Thyroid gland (tissue), 4 donors: ENCODE measurements at places on chromosomes 13 and 19.
A peak's percentile ranks its signal among the peaks of the same experiment; 100 is the strongest.

- no peaks in the 10 kb centered on the region for H3K36me3 ChIP-seq
- H3K4me1 ChIP-seq, result peaks cover 82% of the 10 kb centered on the region
- no peak overlapping the region for H3K4me3 ChIP-seq
- H3K27ac ChIP-seq, result peak overlapping the region; percentile 67
- DNase-seq, result no peak
Measured at GRCh38 chr19:5953030-5953589, 24.8 kb downstream of the RANBP3 start.

GRCh38 chr19:54729416-54730188, 5.4 kb downstream of the KIR3DL3 start:
- H3K27ac ChIP-seq, result no peak overlapping the region
- H3K4me3 ChIP-seq, result no peak overlapping the region
- H3K4me1 ChIP-seq, result no peaks in the 10 kb centered on the region
- H3K36me3 ChIP-seq, result no peaks in the 10 kb centered on the region
- no peak for DNase-seq

DNA sequence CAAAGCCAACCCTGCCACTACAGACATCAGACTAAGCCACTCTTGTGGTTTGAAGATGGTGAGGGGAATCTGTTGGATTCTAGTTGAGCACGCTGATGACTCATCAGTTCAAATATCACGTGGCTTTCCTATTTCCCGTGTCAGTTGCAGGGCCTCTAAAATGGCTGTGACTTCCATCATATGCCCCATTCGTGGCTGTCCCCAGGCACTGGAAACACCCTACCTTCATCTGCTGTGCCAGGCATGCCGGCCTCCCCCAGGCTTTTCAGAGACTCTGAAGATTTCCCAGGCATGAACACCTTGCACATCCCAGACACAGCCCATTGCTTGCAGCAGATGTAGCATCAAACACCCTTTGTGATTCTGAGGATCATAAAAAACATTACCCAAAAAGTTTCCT, 659.9 kb downstream of the UQCRFS1 start:
- DNase-seq, result no peak

- H3K4me1 ChIP-seq, result no peaks in the 10 kb centered on the region
- H3K36me3 ChIP-seq, result no peaks in the 10 kb centered on the region
- H3K27ac ChIP-seq, result no peak overlapping the region
- DNase-seq, result no peak
- H3K27me3 ChIP-seq, result peaks cover 26% of the 10 kb centered on the region
Measured at GRCh38 chr13:27933118-27933517, 13.3 kb downstream of the PDX1 start.

GRCh38 chr19:16319481-16319880, 5.1 kb upstream of the KLF2 start:
- H3K27me3 ChIP-seq, result no peaks in the 10 kb centered on the region
- H3K4me3 ChIP-seq, result no peak overlapping the region
- no peak for DNase-seq
- H3K36me3 ChIP-seq, result no peaks in the 10 kb centered on the region
- H3K4me1 ChIP-seq, result peaks cover 7% of the 10 kb centered on the region

- H3K27ac ChIP-seq, result no peak overlapping the region
- H3K27me3 ChIP-seq, result no peaks in the 10 kb centered on the region
- H3K4me1 ChIP-seq, result peaks cover 12% of the 10 kb centered on the region
- no peak overlapping the region for H3K4me3 ChIP-seq
- no peaks in the 10 kb centered on the region for H3K36me3 ChIP-seq
- DNase-seq, result no peak
Measured at GRCh38 chr13:113926951-113927660, 46.8 kb downstream of the C13orf46 start.
